ENCODE measurements at places on chromosomes 6 and 20.

- DNase-seq = no peak
These were observed 391.2 kb downstream of the CDH26 start for GRCh38 chr20:60349418-60349817.

GRCh38 chr6:11595903-11596302 is 58.4 kb downstream of the TMEM170B start:
- no peak for DNase-seq

DNA sequence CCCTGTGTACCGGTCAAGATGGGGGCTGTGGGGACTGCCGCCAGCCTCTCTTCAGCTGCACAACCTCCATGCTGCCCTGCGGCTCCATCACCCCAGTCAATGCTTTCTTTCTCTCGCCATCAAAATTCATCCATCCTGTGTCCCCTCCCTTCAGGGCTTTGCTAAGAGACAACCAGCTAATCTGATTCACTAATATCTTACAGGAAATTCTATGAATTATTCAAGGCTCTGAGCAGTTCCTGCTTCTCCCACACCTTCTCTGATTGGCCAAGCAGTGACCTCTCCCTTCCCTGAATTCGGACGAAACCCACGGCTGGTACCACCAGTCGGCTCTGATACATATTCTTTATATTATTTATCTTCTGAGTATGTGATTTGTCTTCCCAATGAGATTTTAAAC is 13.8 kb downstream of the ITPR3 start:
- no peak for DNase-seq

GRCh38 chr6:52955871-52956270 is 39.2 kb downstream of the GSTA4 start:
- no peak for DNase-seq

DNA sequence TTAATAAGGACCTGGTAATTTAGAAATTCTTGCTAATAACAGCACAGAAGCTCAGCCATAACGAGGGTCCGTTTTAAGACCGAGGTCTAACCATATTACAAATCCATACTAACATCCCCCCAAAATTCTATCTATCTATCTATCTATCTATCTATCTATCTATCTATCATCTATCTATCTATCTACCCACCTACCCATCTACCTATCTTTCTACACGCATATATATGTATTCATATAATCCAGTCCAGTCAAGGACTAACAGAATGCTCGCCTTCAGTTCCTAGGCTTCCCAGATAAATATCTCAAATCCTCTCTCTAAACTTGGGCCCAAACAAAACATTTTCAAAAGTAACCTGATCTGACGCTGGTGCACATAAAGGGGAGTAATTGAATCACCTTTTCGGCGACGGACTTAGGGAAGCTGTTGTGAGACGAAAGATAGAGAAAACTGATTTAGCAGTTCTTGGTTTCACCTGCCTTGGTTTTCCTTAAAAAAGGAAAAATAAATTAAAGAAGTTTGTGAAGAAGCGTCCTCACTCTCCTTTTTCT is 14.5 kb downstream of the HMGN4 start:
- DNase-seq = no peak

- no peak for DNase-seq
These were observed 2.0 kb downstream of the CD40 start for GRCh38 chr20:46120136-46120535.

- DNase-seq = no peak
These were observed 281.9 kb downstream of the EPM2A start for GRCh38 chr6:145453376-145453775.

GRCh38 chr20:48880981-48881657 is 40.4 kb upstream of the ARFGEF2 start:
- no peak for DNase-seq

- no peak for DNase-seq
These were observed 12.7 kb downstream of the LRRN4 start for GRCh38 chr20:6040958-6041807.

All from BE2C (cell line).